ENCODE measurements at places on chromosomes 7 and 10.

DNA sequence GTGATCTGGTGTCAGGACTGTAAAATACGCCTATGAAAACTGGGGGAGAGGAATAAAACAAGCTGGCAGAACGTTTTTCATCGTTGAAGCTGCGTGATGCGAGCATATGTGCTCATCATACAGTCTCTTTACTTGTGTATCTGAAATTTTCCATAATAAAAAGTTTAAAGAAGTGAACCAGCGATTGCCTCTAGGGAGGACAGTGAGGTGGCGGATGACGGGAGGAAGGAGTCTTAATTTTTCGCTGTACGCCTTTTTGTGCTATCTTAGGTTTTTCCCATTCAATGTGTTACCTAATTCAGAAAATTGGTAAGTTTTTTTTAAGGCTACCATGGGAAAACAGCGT is 891 bp upstream of the WAPL start:
- no peak for DNase-seq

- no peak for DNase-seq
These were observed 44.9 kb downstream of the INSYN2A start for GRCh38 chr10:127151541-127151940.

DNA sequence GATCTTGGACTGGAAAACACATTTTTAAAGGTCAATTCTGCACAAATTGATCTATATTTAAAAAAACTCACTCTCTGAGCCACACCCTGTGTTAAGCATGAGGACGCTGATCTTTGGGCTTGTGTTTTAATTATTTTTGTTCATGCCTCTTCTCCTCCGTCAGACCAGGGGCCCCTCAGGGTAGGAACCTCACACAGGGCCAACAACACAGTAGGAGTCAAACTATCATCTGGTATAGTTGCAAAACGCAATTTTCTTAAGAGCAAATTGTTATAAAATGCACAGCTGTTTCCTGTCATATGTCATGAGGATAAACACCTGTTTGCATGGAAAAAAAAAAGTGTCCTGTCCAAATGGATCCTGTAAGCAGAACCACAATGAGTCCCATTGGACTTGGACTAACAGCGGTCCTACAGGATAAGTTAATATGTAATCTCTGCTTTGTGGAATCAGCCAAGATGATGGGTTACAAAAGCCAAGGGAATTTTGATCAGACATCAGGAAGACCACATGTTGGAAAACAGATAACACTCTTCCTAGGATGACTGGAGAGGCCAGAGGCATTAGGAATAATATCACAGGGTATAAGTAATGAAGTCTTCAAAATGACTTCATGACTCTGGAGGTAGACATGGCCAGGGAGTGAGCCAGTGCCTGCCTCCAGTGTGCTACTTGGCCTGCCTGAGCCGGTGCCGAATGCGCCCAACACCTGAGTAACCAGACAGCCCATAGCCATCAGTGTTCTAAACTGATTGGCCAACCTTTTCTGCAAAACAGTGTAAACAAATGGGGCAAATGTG is 184.9 kb upstream of the ADCY1 start:
- DNase-seq: no peak

GRCh38 chr7:84783141-84783778 is 403.6 kb downstream of the SEMA3D start:
- no peak for DNase-seq

- no peak for DNase-seq
These were observed 1.8 kb downstream of the KLLN start for GRCh38 chr10:87861566-87861952.

GRCh38 chr10:10804061-10804460 is 213.6 kb upstream of the CELF2 start:
- no peak for DNase-seq

DNA sequence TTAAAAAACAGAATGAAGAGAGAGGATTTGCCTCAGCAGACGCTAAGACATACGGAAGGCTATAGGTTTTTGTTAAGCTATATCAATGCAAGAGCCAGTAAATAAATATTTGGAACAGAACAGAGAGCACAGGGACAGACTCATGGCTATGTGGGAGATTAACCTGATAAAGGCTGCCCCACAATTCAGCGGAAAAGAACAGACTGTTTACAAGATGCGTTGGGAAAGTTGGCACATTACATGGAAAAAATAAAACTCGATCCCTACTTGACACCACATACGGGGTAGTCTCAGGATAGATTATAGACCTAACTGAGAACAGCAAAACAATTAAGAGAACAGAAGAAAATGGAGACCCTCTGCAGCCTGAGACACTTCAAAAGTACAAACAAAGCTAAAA is 10.8 kb downstream of the KCNH2 start:
- DNase-seq: no peak

GRCh38 chr10:21092683-21093524 is 195.8 kb upstream of the NEBL start:
- DNase-seq: no peak

DNA sequence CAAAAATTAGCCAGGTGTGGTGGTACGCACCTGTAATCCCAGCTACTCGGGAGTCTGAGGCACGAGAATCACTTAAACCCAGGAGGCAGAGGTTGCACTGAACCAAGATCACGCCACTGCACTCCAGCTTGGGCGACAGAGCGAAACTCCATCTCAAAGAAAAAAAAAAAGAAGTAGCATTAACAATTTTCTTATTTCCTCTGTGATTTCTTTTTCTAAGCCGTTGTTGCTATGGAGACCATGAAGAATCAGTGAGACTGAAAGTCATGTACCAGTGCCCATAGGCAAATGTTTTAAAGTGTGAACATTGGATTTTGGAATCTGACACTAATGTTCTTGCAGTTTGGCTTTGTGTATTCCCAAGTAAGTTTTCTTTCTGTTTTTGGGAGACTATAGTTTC is 18.4 kb upstream of the MAP3K8 start:
- no peak for DNase-seq

DNA sequence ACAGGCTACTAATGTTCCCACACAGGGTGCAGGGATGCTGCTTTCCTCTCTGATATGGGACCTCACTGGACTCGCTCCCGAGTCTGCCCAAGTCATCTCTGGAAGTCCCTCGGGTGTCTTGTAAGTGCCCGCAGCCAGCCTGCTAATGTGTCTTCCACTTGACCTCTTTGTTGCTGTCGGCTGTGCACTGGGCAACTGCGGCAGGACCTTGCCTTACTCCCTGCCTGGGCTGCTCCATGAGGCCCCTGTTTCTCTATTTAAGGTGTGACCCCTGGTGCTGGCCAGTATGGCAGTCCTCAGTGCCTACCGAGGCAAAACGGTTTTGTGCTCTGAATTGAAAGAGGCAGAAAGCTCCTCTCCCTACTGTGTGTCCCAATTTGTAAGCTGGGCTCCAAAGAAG is 88.8 kb upstream of the DUSP5 start:
- DNase-seq: no peak

GRCh38 chr7:47470567-47471357 is 111.1 kb downstream of the TNS3 start:
- DNase-seq: no peak
